ENCODE measurements at places on chromosomes 7 and 10.
A peak's percentile ranks its signal among the peaks of the same experiment; 100 is the strongest.

GRCh38 chr7:137601642-137602041, 245.1 kb downstream of the DGKI start:
- H3K4me1 ChIP-seq = no peaks in the 10 kb centered on the region
- no peak overlapping the region for H3K27ac ChIP-seq
- peaks cover 15% of the 10 kb centered on the region for H3K27me3 ChIP-seq
- no peak for DNase-seq
- H3K36me3 ChIP-seq = no peaks in the 10 kb centered on the region

- peaks cover 32% of the 10 kb centered on the region for H3K36me3 ChIP-seq
- H3K4me1 ChIP-seq = peaks cover 26% of the 10 kb centered on the region
- DNase-seq = no peak
- no peak overlapping the region for H3K4me3 ChIP-seq
These were observed 17.8 kb downstream of the CCNJ start for GRCh38 chr10:96061232-96061631.

- DNase-seq = no peak
- no peaks in the 10 kb centered on the region for H3K36me3 ChIP-seq
- no peaks in the 10 kb centered on the region for H3K4me1 ChIP-seq
- H3K27ac ChIP-seq = no peak overlapping the region
These were observed 213.9 kb upstream of the PPP2R2D start for GRCh38 chr10:131686781-131687420.

DNA sequence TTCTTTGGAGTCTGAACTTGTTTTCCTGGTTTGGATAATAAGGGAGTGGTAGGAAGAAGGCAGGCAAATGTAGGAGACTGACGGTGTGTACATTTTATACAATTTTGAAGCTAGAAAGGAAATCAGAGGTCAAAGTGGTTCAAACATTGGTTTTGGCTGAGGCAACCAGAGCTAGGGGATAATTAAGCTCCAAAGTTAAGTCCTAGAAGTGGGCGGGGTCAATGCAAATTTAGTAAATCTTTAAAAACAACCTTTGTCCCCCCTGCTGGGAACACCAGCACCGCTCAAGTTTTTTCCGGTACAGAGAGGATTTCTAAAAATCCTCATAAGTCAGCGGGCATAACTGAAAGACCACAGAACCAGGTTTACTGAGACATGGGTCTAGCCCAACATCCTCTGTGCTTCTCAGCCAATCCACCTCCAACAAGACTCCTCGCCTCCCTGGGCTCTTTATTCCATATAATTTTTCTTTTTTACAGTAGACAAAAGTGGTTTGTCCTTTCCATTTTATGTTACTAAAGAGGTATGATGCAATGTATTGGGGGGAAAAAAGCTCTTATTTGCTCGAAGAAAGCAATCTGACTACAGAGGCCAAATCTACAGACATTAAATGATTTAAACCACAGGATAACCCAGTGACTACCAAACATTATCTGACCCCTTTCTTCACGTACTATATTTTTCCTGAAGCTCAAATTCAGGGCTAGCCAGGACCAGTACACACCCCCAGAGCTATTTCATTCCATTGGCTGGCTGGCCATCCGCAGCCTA, 1.6 kb downstream of the GLUD1 start:
- peaks cover 61% of the 10 kb centered on the region for H3K4me1 ChIP-seq
- no peaks in the 10 kb centered on the region for H3K27me3 ChIP-seq
- peak overlapping the region; percentile 88 for H3K27ac ChIP-seq
- peak; percentile 9 for DNase-seq
- peaks cover 42% of the 10 kb centered on the region for H3K36me3 ChIP-seq

DNA sequence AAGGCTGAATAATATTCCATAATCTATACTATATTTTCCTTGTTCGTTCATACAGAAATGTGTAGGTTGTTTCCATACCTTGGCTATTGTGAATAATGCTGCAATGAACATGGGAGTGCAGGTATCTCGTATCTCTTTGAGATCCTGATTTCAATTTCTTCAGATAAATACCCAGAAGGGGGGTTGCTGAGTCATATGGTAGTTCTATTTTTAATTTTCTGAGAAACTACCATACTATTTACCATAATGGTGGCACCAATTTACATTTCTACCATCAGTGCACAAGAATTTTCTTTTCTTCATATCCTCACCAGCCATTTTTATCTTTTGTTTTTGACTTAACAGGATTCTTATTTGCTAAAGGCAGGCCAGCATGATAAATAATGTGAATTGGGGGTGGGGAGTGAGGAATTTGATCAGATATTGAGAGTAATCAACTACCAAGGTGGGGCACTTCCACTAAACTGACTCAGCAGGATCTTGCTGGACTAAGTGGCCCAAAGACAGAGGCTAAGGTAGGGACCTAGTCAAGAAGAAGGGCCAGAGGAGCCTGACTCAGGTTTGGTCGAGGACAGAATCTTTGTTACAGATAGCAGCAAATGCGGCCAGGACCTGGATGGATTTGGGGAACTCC, 21.5 kb upstream of the CCSER2 start:
- no peak for DNase-seq
- peak overlapping the region; percentile 68 for H3K27ac ChIP-seq
- H3K27me3 ChIP-seq = peaks cover 3% of the 10 kb centered on the region
- H3K4me1 ChIP-seq = peaks cover 31% of the 10 kb centered on the region
- H3K36me3 ChIP-seq = no peaks in the 10 kb centered on the region

GRCh38 chr10:131899695-131900349, 986 bp upstream of the PPP2R2D start:
- DNase-seq = no peak
- peaks cover 42% of the 10 kb centered on the region for H3K4me1 ChIP-seq
- peaks cover 15% of the 10 kb centered on the region for H3K36me3 ChIP-seq
- peak overlapping the region; percentile 77 for H3K27ac ChIP-seq
- H3K4me3 ChIP-seq = peak overlapping the region; percentile 86
- H3K27me3 ChIP-seq = peaks cover 9% of the 10 kb centered on the region

GRCh38 chr7:51299391-51300133, 17.0 kb downstream of the COBL start:
- no peak for DNase-seq
- H3K27ac ChIP-seq = no peak overlapping the region
- H3K36me3 ChIP-seq = no peaks in the 10 kb centered on the region

- H3K4me1 ChIP-seq = no peaks in the 10 kb centered on the region
- no peak overlapping the region for H3K27ac ChIP-seq
- no peak overlapping the region for H3K4me3 ChIP-seq
- H3K36me3 ChIP-seq = peaks cover 3% of the 10 kb centered on the region
- no peak for DNase-seq
These were observed 197.5 kb downstream of the ZNF438 start for GRCh38 chr10:30834153-30834552.

DNA sequence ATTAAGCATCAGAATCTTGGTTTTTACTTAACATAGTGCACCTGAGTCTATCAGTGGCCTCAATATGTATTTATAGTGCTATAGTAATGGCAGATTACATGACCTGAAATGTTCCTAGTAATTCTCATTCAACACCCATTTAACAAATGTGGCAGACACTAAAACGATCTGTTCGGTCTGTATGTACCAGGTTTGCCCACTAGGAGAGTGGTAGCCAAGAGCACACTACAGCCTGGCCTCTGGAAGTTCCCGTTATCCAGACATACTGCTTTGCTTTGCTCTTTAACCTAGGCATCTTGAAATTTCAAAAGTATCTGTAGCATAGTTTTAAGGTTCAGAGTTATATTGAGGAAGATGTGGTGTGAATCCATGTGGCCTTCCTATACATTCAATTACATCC, 395.7 kb upstream of the NRG3 start:
- H3K27me3 ChIP-seq = no peaks in the 10 kb centered on the region
- DNase-seq = no peak
- no peaks in the 10 kb centered on the region for H3K36me3 ChIP-seq
- H3K4me3 ChIP-seq = no peak overlapping the region

GRCh38 chr7:150379441-150380379, 580 bp downstream of the ZNF775 start:
- H3K36me3 ChIP-seq = no peaks in the 10 kb centered on the region
- peak overlapping the region; percentile 96 for H3K4me3 ChIP-seq
- peaks cover 45% of the 10 kb centered on the region for H3K4me1 ChIP-seq
- H3K27ac ChIP-seq = peak overlapping the region; percentile 59
- no peak for DNase-seq
- H3K27me3 ChIP-seq = no peaks in the 10 kb centered on the region

GRCh38 chr7:75987026-75987804, 7.2 kb downstream of the TMEM120A start:
- no peaks in the 10 kb centered on the region for H3K36me3 ChIP-seq
- no peak overlapping the region for H3K27ac ChIP-seq
- no peak for DNase-seq
- no peaks in the 10 kb centered on the region for H3K27me3 ChIP-seq
- H3K4me3 ChIP-seq = no peak overlapping the region

- peaks cover 68% of the 10 kb centered on the region for H3K4me1 ChIP-seq
- H3K27me3 ChIP-seq = no peaks in the 10 kb centered on the region
- peak overlapping the region; percentile 45 for H3K4me3 ChIP-seq
- H3K36me3 ChIP-seq = peaks cover 3% of the 10 kb centered on the region
- peak overlapping the region; percentile 79 for H3K27ac ChIP-seq
- DNase-seq = peak; percentile 45
These were observed 55.7 kb downstream of the ST7 start for GRCh38 chr7:117008886-117009531.

Data from activated naive CD8-positive, alpha-beta T cell treated with anti-CD3 and anti-CD28 coated beads for 36 hours (primary cell).